ENCODE measurements at places on chromosomes 13 and 19.

GRCh38 chr13:100796463-100796862, 121.9 kb upstream of the TMTC4 start:
- no peak for DNase-seq

DNA sequence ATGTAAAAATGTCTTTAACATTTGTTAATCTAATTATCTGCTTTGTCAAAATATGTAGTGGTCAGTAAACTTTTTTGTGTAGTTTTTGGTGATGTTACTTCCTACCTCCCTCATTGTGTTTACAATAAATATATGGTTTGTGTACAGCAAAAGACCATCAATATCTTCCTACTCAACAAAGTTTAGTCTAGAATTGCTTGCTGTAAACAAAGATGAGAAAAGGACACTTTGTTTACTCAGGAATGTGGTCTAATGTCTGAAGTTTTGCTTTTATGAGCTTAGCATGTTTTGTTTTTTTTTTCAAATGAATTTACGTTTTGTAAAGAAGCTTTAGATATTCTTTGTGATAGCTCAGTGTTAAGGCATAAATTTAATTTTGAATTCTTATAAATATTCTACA, 563.5 kb upstream of the SPRY2 start:
- DNase-seq: no peak

- no peak for DNase-seq
Measured at GRCh38 chr13:41028051-41028450, 8.9 kb upstream of the ELF1 start.

DNA sequence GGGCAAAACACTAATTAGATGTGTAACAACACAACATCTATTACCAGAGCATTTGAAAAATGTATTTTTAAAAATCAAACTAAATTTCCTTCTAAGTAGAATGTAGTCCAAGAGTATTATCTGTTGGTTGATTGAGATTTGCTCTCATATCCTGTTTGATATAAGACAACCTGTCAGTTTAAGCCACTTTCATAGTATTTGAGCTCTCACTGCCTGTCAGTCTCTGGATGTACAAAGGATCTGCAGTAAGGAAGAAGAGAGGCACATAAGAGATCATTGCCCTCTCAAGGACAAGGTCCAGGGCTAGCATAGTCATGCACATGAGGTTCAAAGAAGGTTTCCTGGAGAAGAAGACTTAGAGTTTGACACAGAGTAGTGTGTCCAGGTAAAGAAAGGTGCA, 57.4 kb downstream of the FGF14 start:
- no peak for DNase-seq

DNA sequence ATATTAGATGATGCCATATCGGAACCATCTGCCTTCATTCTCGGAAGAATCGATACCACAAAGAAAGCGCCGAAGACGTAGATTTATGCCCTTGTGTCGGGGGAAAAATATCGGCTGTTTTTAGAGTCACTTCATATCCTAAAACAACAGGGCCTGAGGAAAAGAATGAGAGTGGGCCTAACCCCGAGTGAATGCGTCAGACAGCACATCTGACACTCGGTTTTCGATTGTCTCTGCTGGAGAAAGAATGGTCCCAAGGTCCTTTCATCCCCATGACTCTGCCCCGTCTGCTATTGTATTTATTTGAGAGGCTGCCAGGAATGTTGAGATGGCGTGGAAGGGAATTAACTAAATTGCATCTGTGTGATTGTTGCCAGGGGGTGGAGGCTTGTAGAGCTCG, 46.1 kb downstream of the CHST8 start:
- DNase-seq: no peak

DNA sequence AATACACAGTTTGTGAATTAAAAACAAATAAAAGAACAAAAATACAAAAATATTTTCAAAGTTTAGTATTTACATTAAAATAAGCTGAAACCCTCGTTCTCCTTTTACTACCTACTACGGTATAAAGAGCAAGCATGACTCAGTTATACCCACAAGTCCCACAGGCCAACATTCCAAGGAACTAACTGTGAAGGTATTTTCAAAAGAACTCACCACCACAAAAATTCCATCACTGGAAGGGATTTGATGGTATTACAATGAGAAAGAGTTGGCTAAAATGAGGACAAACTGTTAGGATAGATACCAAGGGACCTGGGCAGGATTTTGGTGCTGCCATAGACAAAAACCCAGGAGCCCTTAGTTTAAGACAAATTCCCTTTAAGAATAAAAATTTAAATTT, 122.7 kb downstream of the TBC1D4 start:
- DNase-seq: peak; percentile 70

DNA sequence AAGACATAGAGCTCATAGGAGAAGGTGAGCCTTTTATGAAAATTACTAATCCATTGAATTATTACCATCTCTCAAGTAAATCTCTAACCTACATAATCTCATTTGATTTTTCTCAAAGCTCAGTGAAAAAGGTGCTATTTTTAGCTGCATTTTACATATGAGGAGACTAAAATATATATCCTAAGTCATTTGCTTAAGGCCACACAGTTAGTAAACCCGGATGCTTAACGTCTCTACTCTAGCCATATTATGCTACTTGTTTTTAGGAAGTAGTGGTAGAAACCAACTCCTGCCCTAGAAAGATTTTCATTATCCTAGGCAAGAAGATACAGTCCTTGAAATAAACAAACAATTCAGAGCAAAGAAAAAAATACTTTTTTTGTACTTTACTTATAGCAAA, 108.9 kb downstream of the RBM26 start:
- no peak for DNase-seq

DNA sequence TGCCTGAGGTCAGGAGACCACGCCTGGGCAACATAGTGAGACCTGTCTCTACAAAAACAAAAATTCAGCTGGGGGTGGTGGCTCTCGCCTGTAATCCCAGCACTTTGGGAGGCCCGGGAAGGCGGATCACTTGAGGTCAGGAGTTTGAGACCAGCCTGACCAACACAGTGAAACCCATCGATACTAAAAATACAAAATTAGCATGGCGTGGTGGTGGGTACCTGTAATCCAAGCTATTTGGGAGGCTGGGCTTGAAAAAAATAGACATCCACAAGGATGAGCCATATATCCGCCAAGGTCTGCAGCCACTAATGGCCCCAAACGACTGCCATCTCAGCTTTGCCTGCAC, 3.1 kb downstream of the RPS16 start:
- DNase-seq: no peak

DNA sequence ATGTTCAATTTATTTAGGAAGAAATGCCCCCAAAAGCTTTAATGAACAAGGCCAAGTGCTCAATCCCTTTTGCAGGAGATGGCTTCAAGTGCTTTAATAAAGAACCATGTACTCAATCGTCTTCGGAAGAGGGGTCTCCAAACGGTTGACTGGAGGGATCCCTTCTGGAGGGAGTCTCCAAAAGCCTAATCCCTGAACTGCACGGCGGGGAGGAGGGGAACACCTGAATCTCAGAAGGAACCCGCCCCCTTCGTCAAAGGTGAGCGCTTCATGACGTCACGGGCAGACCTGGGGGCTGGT, 505 bp downstream of the PAF1 start:
- DNase-seq: no peak

GRCh38 chr19:6209233-6209632, 70.5 kb downstream of the MLLT1 start:
- DNase-seq: no peak

DNA sequence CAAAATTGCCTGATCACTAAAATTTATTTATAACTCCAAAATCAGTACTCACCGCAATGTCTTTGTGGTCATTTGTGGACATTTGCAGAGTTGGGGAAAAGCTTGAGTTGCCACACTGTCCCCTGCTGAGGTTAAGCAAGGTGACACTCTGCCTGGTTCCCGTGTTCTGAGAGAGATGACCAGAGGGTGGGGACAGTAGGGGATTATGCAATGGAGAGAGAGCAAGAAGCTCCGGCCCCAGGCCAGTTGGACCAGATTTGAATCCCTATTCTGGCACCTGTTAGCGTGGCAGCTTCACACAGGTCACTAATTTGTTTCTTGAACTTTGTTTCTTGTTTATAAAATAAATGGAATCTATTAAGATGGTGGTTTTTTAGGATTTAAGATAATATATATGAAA, 17.8 kb downstream of the ERCC5 start:
- no peak for DNase-seq

- DNase-seq: no peak
Measured at GRCh38 chr19:55321466-55322137, 3.5 kb downstream of the TMEM150B start.

- no peak for DNase-seq
Measured at GRCh38 chr13:50675651-50676050, 167.8 kb downstream of the DLEU7 start.

DNA sequence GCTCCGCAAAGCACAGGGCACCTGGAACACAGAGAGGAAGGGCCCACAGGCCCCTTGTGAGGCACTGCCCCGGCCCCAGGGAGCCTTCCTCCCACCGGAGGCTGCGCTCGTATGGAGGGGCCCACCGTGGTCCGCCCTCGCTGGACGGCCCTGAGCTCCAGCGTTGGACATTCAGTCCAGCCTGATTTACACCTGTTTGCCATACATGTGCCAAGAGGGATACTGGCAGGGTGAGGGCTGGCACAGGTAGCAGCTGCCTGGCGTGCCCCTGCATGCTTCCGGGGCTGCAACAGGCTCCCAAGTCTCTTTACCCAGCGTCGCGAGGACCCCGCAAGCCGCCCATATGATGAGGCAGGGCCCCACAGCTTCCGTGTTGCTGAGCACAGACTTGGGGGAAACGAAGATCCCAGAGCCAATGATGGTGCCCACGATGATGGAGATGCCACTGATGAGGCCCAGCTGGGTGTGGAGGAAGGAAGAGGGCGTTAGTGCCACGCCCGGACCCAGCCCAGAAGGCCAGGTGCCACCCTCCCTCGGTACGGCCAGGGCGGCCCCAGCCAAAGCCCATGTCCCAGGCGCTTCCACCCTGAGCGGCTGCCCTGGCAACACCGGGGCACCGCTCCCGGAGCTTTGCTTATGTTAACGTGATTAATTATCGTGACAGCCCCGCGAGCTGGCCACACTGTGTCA, 5.1 kb downstream of the SLC7A9 start:
- no peak for DNase-seq

- peak; percentile 13 for DNase-seq
Measured at GRCh38 chr13:36275190-36276002, 22.2 kb downstream of the CCDC169 start.

GRCh38 chr13:39210961-39211534, 172.8 kb downstream of the NHLRC3 start:
- DNase-seq: no peak

DNA sequence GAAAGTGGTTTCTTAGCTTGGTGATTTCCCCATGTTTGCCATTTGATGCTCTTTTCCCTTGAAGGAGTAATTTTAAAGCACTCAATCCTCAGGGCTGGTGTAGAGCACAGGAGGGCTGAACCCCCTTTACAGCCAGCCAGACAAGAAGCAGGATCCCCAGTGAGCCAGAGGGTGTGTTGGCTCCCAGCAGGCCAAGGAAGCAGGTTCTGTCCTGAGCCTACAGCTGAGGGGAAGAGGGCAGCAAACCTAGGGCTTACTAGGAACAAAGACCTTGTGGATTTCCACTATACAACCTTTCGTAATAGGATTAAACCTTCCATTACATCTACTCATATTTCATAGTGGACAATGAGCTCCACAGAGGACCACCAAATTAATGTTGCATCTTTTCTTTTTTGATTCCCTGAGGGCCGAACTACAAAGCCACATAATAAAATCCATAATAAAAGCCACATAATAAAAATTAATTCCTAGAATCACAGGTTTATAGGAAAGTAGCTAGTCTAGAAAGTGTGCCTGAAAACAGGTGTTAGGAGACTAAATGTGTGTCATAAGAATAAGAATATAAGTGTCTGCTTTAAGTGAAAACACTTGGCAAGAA, 300.2 kb downstream of the DCLK1 start:
- no peak for DNase-seq

GRCh38 chr13:27367570-27367969, 56.8 kb upstream of the GTF3A start:
- DNase-seq: no peak

GRCh38 chr19:30719189-30719998, 347.2 kb downstream of the ZNF536 start:
- DNase-seq: peak; percentile 84

- DNase-seq: no peak
Measured at GRCh38 chr19:17841371-17841809, 6.4 kb downstream of the JAK3 start.

DNA sequence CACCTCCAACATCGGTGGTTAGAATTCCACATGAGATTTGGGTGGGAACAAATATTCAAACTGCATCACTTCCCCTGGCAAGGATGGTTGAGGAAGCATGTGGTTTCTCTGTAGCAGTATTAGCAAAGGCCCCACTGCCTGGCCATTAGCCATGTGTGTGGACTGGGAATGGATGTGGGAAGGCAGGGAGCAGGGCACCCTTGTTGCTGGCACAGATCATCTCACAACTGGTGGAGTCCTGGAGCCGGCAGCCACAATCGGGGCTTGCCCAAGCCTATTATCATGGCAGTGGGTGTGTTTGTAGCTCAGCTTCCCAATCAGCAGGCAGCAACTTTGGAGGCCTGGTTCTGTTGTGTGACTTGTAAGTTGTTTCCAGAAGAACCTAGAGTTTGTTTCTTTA, 391.9 kb downstream of the DLEU7 start:
- DNase-seq: no peak

DNA sequence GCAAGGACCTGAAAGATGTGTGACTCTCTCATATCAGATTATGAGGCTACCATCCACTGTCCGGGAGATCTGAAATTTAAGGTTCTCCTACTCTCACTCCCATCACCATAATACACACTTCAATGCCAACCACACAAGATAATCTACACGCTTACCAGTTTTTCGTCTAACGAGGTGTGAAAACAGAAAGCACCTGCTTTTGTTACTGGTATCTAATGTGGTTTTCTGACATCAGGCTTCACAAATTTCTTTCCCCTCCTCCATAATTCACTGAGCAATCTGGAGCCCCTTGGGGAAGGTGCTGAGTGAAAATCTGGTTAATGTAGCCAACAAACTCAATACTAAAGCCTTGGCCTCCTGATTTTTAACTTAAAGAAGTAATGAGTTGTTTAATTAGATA, 10.1 kb upstream of the LRCH1 start:
- no peak for DNase-seq

GRCh38 chr13:63396746-63397145, 1981.1 kb upstream of the PCDH20 start:
- no peak for DNase-seq

DNA sequence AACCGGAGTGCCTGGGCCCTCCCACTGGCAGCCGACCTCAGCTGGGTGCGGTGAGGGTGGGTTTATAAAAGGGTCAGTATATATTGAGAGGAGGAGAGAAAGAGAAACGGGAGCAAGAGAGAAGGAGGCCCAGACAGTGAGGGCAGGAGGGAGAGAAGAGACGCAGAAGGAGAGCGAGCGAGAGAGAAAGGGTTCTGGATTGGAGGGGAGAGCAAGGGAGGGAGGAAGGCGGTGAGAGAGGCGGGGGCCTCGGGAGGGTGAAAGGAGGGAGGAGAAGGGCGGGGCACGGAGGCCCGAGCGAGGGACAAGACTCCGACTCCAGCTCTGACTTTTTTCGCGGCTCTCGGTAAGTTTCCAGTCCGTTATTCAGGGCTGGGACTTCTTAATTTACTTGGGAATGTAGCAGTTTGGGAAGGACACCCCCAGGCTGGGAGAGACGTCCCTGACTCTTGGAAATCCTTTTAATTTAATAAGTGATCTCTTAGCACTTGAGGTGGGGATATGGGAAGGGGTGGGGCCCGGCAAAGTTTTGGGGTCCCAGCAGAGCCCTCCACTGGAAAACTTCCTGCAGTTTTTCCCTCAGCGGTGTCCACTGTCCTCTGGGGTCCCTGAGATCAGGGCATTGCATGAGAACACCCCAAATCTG, at the start of gene EMP3:
EMP3 (plus strand) TSS at position 288 of the 646 bp plus-strand sequence. CDS start 1,293 bp downstream, outside the sequence.
- peak; percentile 86 for DNase-seq

GRCh38 chr13:97028441-97029299, 34.4 kb upstream of the OXGR1 start:
- peak; percentile 42 for DNase-seq

All from urothelium cell line (cell line).